ENCODE measurements at places on chromosomes 6 and 20. TPM values are rescaled to one million over a fixed set of nuclear protein-coding genes. Genes with fewer than 3 reads are reported as not detected.

The CD93 gene
- 0.02 TPM for polyA plus RNA-seq

The HLA-A gene
- 218 TPM for polyA plus RNA-seq

The OPRM1 gene
- not detected for polyA plus RNA-seq

The SNAP25 gene
- 2.0 TPM for polyA plus RNA-seq

The ZC2HC1B gene
- not detected for polyA plus RNA-seq

The APCDD1L gene
- polyA plus RNA-seq: 18.3 TPM

The FOXC1 gene
- polyA plus RNA-seq: 4.0 TPM

The NT5E gene
- 178 TPM for polyA plus RNA-seq

The SSTR4 gene
- polyA plus RNA-seq: not detected

The DCDC2 gene
- not detected for polyA plus RNA-seq

The MMP24 gene
- 0.86 TPM for polyA plus RNA-seq

The TRAPPC3L gene
- not detected for polyA plus RNA-seq

The PHF10 gene
- polyA plus RNA-seq: 12.5 TPM

The HSD17B8 gene
- polyA plus RNA-seq: 4.3 TPM

The SLC25A27 gene
- 0.63 TPM for polyA plus RNA-seq

The AGER gene
- polyA plus RNA-seq: 4.2 TPM

Data from IMR-90 (cell line).